ENCODE measurements at places on chromosomes 2 and 18.

DNA sequence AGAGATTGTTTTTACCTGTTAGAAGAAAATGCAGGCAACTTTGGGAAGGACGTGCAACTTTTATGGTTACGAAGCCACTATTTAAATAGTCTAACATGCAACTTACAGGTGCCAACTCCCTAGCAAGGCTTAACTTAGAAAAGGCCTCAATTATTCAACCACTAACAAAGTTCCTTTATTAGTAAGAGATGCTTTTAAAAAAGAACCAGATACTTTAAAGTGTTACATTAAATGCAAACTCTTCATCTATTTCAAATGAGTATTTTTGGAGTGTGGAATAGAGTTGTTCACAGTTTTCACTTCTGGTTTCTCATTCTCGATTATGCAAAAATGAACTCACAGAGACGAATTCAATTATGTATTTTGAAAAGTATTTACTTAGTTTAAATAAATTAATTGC is 51.7 kb downstream of the PELI1 start:
- DNase-seq = no peak

- DNase-seq = no peak
Observed at GRCh38 chr2:54508541-54508940, 52.4 kb downstream of the SPTBN1 start.

DNA sequence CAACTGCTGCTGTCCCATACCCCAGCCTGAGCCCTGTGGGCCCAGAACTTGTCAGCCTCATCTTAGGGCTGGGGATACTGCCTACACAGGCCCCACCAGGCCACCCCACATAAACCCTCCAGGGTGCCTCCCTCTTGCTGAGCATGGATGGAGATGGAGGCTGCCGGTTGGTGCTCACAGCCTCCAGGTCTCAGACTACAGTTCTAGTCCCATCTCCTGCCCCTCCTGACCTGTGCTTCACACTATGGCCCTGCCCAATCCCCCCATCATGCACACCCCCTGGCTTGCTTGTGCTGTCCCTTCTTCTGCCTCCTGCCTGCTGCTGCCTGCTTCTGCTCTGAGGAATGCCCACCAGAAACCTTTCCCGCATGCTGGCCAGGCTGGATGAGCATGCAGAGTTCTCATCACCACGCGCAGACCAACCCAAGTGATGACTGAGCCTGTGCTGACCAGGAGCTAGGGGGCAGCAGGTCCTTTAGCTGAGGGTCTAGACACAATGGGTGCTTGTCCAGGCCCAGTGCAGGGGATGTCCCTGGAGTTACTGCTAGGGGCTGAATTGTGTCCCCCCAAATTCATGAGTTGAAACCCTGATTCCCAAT is 138.4 kb upstream of the HS6ST1 start:
- DNase-seq = no peak

GRCh38 chr2:230124757-230125431 is 56.2 kb upstream of the SLC16A14 start:
- no peak for DNase-seq

- no peak for DNase-seq
Observed at GRCh38 chr2:226185616-226186211, 613.9 kb downstream of the IRS1 start.

- DNase-seq = no peak
Observed at GRCh38 chr2:129229830-129230441, 749.5 kb upstream of the RAB6C start.

DNA sequence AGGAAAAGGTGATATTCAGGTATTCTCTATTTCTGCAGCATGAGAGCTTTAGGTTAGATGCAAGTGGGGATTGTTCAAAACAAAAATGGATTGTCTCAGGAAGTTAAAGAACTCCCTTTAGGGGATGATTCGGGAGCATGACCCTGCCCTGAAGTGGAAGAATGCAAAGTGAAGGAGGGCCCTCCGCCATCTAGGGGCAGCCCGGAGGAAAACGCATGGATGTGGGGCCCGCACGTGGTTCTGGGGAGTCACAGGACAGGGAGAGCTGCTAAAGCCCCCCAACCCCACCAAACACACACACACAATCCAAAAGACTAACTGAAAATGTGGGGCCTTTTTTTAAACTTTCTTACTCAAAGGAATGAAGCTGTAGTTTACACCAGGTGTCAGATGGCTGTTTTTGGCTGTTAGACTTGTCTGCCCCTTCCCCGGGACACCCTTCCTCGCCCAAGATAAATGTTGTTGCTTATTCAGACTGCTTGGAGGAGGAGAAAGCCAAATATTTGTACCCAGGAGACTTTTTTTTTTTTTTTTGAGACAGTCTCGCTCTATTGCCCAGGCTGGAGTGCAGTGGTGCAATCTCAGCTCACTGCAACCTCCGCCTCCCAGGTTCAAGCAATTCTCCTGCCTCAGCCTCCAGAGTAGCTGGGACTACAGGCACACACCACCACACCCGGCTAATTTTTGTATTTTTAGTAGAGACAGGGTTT is 78.8 kb downstream of the HNRNPLL start:
- DNase-seq = no peak

DNA sequence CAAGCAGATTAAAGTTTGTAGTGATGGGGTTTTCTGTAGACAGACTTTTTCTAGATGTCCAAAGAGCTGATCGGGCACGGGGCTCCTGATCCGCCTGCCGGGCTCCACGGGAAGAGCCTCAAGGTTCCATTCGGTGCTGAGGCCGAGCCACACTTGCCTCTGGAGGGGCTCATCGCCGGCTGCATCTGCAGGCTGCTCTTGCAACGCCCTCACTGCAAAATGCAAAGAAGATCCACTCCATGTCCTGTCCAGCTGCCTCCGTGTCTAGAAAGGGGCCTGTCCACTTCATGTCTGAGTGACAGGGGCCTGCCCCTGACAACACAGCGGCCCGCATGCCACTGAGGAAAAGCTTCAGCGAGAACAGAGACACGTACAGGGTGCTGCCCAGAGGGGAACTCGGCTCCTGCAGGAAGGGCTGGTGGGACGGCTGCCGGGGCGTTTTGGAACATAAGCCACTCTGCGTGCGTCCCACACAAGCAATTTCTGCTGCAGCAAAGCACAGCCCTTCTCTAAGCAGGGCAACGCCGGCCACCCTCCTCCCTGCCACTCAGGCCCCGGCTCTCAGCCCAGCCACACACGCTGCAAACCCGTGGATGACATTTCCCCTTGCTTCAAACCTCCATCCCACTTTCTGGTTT is 53.6 kb upstream of the CTDP1 start:
- DNase-seq = no peak

- no peak for DNase-seq
Observed at GRCh38 chr2:19378939-19379338, 20.5 kb upstream of the OSR1 start.

- no peak for DNase-seq
Observed at GRCh38 chr2:26637811-26638310, 3.3 kb downstream of the CIB4 start.

- no peak for DNase-seq
Observed at GRCh38 chr2:64581777-64582539, 57.8 kb downstream of the AFTPH start.

GRCh38 chr2:47152803-47153202 is 2.3 kb downstream of the STPG4 start:
- DNase-seq = no peak

DNA sequence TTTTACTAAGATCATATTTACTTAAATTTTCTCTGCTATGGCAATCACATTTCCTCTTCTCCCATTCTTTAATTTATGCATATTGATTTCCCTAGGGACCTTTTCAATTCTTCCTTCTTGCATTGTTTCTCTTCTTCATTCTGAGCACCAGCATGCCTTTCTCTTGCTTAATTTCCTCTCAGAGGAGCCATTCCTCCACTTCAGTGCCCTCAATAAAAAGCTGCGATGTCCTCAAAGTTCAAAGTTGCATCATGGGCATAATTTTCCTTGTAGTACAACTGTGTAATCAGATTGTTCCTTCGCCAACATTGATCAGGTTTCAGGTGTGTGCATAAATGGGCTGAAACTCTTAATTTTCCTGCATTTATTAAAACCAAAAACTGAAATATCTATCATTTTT is 21.8 kb upstream of the CD226 start:
- no peak for DNase-seq

DNA sequence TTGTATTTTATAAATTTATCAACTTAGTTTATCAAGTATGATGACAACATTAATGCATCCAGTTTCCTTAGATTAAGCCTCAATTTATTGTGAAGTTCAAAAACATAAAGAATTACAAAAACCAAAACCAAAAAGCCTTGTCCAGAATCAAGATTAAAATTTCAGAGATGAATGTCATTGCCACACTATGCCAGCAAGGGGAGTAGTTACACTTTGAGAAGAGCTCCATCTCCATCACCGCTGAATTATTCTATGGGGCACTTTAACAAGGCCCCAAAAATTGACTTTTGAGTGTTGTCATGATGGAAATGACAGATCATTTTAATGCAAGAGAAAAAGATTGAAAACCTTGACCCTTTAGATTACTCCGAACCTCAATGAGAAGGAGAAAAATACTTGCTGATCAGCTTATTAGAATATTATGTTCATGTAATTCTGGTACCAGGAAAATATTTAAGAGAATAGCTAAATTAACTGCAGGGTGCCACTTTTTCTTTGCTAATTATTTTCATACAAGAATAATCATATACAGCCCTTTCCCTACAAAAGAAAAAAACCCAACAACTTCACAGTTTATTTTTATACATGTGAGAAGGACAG is 152.5 kb upstream of the AQP4 start:
- no peak for DNase-seq

GRCh38 chr18:32771871-32772580 is 797 bp downstream of the KLHL14 start:
- peak; percentile 45 for DNase-seq

- DNase-seq = no peak
Observed at GRCh38 chr18:31500051-31500688, 2.2 kb downstream of the DSG2 start.

Data from renal cortex interstitium (tissue), 15 donors.